ENCODE measurements at places on chromosomes 5 and 9. TPM values are rescaled to one million over a fixed set of nuclear protein-coding genes. Genes with fewer than 3 reads are reported as not detected.

DNA sequence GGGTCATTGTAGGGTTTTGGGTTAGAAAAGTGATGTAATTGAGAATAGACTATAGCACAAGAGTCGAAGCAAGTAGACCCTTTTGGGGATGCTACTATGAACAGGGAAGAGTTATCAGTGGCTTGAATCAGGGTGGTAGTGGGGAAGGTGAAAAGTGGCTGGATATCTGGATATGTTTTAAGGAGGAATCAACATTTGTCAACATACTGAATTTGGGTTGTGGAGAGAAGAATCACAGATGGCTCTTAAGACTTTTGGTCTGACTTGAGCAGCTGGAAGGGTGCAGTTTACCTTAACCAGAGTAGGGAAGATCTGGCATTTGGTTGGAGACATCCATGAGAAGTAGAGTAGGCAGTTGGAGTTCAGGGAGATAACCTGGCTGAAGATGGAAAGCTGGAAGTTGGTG lies 38.5 kb upstream of the FCHO2 start:
- no peak for DNase-seq

DNA sequence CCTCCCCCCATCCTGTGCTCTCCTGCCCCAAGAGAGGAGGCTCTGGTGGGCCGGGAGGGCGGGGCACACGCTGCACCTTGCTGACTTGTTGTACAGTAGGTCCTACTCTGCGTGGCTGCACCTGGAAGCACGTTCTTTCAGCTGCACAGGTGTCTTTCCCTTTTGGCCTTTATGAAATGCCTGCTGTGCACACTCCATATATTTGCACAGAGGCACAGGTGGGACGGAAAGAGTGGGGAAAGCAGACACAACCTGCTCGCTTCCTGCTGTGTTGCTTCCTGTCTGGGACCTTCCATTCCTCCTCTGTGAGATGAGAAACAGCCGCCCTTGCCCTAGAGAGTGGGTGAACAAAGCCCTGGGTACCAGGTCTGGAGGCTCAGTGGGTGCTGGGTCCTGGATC lies 4.8 kb downstream of the USP20 start:
- no peak for DNase-seq

Gene ZDHHC11
- not detected for total RNA-seq

GRCh38 chr5:129661366-129662035 lies 86.4 kb upstream of the MINAR2 start:
- DNase-seq, result no peak

DNA sequence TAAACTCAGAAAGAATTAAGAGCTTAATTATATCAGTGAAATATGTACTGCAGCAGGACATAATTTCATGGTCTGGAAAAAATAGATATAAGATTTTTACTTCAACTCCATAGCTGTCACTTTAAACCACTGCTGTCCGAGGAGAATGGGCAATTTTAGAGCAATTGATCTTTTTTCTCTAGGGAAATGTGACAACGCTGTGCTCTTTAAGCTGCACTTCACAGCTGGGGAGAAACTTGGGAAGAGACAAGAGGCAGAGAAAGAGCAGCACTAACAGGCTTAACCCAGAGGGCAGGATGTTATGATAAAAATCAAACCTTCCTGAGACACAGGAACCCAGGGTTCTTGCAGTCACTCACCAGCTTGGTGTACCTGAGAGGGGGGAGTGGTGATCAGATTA lies 92.0 kb downstream of the SPOCK1 start:
- DNase-seq, result no peak

Gene PKD2L2
- total RNA-seq, result not detected

Gene MEGF10
- total RNA-seq, result 21.0 TPM

Gene CEL
- total RNA-seq, result 0.57 TPM

Gene CMYA5
- total RNA-seq, result 0.06 TPM

Gene SHISAL2B
- total RNA-seq, result not detected

Gene OR2V1
- total RNA-seq, result not detected

GRCh38 chr5:113682497-113683136 lies 169.1 kb downstream of the YTHDC2 start:
- no peak for DNase-seq
